ENCODE measurements at places on chromosomes 1 and 21.

- DNase-seq = no peak
Observed at GRCh38 chr1:210440081-210440480, 111.4 kb downstream of the HHAT start.

- DNase-seq = no peak
Observed at GRCh38 chr1:227343727-227344551, 25.6 kb upstream of the CDC42BPA start.

DNA sequence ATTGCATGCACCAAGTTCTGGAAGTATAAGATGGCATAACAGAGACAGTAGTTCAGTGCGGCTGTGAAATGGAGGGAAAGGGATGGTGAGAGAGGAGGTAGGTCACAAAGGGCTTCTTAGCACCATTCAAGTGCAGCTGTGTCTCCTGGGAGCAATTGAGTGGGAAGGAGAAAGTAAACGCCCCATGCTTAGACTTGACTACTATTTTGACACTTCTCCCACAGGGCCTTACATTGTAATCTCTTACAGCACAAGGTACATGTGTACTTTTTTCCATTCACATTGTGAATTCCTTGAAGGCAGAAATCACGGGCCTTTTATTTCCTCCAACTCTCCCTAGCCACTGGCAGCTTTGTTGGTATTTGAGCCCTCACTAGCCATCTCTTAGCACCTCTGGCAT lies 239.6 kb upstream of the FOXD3 start:
- DNase-seq = no peak

DNA sequence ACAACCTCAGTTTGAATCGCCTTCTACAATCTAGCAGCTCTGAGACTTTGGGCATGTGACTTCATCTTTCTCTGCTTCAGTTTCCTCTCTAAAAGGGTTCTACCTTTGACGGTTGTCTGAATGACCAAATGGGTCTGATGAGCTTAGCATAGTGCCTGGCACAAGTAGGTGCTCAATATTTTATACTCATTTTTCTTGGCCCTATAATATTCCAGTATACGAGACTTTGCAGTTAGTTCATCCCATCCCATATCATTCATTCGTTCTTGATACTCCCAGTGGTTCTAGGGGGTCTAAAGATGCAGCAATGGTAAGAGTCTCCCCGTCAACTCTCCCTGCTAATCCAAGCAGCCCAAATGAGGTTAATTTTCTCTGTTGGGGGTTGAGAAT lies 67.6 kb downstream of the ALPL start:
- DNase-seq = no peak

DNA sequence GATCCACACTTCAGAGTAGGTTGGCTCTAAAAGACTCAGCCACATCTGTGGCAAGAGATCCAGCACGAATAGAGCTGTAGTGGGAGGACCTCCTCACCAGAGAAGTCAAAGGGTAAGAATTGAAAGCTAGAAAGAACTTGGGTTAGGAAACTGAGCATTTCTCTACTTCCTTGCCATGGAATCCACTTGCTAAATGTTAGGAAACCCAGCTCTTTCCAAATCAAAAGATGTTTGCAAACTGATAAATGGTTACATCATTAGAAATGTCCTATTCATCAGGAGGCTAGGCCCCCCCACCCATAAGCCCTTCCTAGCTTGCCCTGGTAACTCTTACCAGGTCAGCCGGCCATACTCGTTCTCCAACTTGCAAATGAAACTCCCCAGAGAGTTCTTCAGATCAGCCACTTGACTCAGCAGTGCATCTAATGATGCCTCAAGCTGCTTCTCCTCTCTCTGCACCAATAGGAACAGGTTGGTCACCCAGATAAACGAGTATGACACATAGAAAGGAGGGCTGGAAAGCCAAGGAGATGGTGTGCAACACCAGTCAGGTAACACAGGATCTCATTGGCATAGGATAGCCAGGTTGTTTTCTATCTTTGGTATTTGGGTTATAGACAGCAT lies 1.5 kb downstream of the MED8 start:
- DNase-seq = no peak
